ENCODE measurements at places on chromosomes 4 and X.

GRCh38 chrX:23944234-23944633 lies 36.4 kb downstream of the CXorf58 start:
- no peak for DNase-seq

DNA sequence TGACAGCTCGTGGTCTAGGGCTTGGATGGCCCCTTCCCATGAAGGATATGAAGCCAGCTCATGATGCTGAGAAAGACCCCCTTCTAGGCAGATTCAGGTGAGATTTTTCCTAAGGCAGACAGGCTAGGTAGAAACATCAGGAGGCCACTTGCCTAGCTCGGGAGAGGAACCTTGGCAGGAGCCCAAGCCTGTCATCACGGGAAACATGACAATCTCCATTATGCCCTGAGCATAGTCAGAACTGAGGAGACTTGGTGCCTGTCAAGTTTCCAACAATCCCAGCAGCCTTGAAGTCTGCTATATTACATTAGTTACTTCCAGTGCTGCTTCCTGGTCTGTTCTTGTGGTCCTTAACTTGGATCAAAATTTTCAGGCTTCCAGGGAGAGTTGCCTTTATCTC lies 18.7 kb upstream of the WDR1 start:
- DNase-seq: no peak

- no peak for DNase-seq
Measured at GRCh38 chr4:103012060-103012459, 7.4 kb downstream of the SLC9B1 start.

DNA sequence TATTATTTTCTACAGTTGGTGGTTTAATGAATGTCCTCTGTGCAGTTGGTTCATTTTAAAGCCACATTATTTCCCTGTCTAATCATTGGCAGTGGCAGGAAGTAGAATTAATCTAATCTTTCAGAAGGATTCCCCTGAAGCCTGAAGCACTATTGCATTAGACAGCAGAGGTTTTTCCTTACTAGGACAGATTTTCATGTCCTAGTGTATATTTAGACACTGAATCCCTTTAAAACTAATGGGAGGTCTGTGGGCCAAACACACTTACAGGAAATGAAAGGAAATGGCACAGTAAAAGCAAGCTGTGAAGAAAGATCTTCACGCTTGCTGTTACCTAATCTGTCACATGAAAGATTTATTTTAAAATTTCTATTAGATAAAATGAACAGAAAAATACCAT lies 165.2 kb downstream of the SLC39A8 start:
- DNase-seq: no peak

- DNase-seq: no peak
Measured at GRCh38 chr4:7172508-7172907, 19.8 kb upstream of the SORCS2 start.

DNA sequence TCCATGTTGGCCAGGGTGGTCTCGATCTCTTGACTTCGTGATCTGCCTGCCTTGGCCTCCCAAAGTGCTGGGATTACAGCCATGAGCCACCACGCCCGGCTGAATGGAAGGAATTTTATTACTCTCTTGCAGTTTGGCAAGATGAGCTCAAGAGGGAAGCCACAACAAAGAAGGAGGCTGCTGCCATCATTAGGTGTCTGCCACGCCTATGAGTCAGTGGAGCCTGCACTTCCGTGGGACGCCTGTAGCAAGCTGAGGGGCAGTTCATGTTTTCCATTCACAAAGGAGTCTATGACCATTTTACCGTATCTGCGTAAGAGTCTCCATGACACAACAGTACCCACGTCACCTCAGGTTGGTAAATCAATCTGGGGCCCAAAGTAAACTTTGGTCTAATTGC lies 51.2 kb upstream of the CHRNA9 start:
- peak; percentile 88 for DNase-seq

GRCh38 chr4:145895056-145895455 lies 43.6 kb downstream of the ZNF827 start:
- no peak for DNase-seq

DNA sequence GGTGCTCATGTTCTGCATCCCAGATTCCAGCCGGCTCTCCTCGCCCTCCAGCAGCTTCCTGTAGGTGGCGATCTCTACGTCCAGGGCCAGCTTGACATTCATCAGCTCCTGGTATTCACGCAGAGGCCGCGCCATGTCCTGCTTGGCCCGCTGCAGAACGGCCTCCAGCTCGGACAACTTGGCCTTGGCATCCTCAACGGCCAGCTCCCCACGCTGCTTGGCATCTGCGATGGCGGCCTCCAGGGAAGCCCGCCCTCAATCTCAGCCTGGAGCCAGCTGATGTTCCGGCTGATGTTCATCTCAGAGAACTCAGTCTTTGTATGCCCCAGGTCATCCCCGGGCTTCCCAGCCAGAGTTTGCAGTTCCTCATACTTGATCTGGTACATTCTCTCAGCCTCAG lies 431.8 kb upstream of the DIPK2B start:
- no peak for DNase-seq

DNA sequence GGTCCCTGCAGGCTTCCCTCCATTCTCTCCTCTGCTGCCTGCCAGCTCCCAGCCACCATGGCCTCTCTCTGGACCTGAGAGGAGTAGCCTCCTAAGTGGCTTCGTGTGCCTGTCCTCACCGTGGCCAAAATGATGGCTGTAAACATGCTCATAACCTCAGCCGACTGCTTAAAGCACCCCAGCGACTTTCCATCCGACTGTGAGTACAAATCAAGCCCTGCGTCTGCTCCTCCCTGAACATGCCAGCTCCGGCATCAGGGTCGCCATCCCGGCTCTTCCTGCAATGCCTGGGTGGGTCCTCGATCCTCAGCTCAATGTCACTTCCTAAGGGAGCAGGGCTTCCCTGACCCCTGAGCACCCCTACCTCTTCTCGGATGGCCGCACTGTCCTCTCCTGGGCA lies 3.3 kb upstream of the SORCS2 start:
- DNase-seq: no peak
